ENCODE measurements at places on chromosomes 12 and 14. TPM values are rescaled to one million over a fixed set of nuclear protein-coding genes. Genes with fewer than 3 reads are reported as not detected.

DNA sequence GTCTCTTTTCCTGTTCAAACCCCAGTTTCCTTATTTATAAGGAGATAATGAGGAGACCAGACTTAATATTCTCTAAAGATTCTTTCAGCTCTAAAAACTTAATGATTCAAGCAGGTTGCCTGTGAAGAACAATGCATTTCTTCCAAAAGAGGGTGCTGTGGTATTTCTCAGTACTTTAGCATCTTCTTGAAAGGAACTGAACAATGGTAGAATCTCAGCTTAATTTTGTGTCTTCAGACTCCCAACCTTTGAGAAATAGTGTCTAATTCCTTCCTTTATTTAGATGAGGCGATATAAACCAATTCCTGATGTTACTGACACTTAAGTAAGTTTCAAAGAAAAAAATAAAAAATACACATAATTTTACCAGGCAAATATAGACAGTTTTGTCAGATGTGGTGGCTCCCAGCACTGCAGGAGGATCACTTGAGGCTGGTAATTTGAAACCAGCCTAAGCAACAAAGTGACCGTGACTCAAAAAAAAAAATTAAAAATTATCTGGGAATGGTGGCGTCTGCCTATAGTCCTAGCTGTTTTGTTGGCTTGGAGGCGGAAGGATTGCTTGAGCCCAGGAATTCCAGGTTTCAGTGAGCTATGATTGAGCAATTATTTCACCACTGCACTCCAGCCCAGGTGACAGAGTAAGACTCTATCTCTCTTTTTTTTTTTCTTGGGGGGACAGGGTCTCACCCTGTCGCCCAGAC lies 76.9 kb upstream of the PSMA6 start:
- DNase-seq = no peak

GRCh38 chr12:87152841-87153528 lies 876.2 kb downstream of the C12orf50 start:
- no peak for DNase-seq

GRCh38 chr14:94494085-94494484 lies 15.2 kb downstream of the SERPINA12 start:
- no peak for DNase-seq

GRCh38 chr12:59080101-59080500 lies 159.8 kb upstream of the LRIG3 start:
- DNase-seq = no peak

GRCh38 chr12:77629141-77629540 lies 201.6 kb upstream of the NAV3 start:
- DNase-seq = no peak

DNA sequence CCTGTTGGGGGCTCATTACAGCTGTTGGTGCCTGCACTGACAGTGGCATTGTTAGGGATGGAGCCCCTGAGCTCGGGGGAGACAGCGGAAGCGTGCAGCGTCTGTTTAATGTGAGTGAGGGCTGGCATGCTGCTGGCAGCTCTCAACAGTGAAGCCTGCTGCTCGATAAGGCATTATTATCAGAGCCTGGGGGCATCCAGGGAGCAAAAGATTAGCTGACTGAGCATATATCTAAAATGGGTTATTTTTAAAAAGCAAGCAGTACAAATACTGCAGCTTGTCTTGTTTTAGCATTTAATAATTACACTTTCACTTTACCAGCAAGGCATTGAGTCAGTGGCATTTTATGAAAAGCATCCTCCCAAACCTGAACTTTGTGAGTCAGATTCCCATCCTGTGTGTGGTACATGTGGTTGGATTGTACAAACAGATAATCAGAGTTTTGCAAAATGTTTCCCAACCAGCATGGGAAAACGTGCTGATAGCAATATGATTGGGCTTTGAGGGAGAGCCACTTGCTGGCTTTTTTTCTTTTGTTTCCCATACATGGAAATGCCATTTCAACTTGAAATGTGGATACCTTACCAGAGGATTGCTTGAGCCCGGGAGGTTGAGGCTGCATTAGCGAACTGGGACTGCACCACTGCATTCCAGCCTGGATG lies 150.8 kb downstream of the PRKCH start:
- no peak for DNase-seq

DNA sequence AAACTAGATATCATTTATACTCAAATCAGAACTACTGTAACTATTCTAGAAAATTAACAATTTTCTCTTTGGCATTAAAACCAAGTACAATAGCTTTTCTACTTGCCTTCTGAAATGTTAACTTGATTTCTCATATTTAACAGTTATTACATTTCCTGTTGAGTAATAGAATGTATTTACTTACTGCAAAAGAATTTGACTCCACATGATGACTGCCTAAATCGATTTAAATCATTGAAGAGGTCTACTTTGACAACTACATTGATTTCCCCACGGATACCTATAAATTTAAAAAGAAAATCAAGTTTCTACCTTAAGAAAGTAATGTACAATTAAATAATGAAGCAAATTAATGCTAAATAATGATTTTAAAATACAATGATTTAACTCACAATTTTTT lies 18.9 kb downstream of the C2CD5 start:
- no peak for DNase-seq

Gene SDR9C7
- total RNA-seq = not detected

Gene SRRM4
- 2.4 TPM for total RNA-seq

Gene ANKRD33
- total RNA-seq = 0.14 TPM

Gene BCAT1
- total RNA-seq = 65.8 TPM

Gene PRKCH
- 4.5 TPM for total RNA-seq
